ENCODE measurements at places on chromosomes 7 and 10.

DNA sequence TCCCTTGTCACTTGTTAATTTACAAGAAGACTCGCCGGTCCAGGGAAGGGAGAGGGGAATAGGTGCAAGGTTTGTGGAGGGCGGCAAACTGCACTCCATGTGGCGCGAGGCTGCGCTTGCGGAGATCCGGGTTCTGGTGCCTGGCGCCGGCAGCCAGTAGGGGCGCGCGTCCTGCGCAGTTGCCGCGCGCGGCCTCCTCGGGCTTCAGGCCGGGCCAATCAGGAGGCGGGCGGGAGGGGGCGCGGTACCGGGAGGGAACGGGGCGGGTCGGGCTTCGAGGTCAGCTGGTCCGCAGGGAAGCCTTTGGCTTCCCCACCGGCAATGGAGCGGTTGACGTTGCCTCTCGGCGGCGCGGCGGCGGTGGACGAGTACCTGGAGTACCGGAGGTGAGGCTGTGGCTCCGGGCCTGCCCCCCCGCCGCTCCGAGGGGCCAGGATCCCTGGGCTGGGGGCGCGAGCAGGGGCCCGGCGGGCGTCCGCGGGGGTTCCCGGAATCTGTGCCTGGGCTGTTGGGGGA, at the start of gene FAM221A:
Gene FAM221A, plus strand, starts transcription at position 302 of the 516 bp plus-strand sequence. Its CDS starts 20 bp downstream, at position 322.
- DNase-seq: peak; percentile 92

DNA sequence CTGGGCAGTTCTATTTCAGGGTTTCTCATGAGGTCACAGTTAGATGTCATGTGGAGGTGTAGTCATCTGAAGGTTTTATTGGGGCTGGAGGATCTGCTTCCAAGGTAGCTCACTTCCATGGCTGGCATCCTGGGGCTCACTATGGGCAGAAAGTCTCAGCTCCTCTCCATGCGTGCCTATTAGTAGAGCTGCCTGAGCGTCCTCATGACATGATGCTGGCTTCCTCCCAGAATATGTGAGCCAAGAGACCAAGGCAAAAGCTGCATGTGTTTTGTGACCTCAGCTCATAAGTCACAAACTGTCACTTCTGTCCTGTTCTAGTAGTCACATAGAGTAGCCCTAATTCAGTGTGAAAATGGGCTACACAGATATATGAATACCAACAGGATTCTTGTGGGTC, 524.4 kb downstream of the SUGCT start:
- DNase-seq: no peak

DNA sequence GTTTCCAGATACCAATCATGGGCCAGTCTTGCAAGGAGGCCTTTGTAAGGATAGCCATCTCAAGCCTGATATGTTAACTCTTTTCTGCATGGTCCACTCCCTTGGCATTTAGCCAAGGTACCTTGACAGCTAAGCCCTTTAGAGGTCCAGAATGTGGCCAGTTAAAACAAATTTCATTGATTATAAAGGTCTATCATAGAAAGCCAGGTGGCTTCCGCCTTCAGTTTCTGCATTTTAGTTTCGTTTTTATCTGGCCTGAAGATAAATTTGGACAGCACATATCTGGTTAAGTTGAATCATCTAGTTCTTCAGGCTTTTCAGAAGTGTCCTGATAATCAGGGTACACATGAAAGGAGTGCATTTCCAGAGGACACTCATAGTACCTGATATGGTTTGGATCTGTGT, 30.7 kb downstream of the ANKIB1 start:
- peak; percentile 68 for DNase-seq

GRCh38 chr7:37445064-37445723, 3.5 kb downstream of the ELMO1 start:
- no peak for DNase-seq

GRCh38 chr10:125431149-125431548, 251.8 kb downstream of the TEX36 start:
- DNase-seq: no peak

DNA sequence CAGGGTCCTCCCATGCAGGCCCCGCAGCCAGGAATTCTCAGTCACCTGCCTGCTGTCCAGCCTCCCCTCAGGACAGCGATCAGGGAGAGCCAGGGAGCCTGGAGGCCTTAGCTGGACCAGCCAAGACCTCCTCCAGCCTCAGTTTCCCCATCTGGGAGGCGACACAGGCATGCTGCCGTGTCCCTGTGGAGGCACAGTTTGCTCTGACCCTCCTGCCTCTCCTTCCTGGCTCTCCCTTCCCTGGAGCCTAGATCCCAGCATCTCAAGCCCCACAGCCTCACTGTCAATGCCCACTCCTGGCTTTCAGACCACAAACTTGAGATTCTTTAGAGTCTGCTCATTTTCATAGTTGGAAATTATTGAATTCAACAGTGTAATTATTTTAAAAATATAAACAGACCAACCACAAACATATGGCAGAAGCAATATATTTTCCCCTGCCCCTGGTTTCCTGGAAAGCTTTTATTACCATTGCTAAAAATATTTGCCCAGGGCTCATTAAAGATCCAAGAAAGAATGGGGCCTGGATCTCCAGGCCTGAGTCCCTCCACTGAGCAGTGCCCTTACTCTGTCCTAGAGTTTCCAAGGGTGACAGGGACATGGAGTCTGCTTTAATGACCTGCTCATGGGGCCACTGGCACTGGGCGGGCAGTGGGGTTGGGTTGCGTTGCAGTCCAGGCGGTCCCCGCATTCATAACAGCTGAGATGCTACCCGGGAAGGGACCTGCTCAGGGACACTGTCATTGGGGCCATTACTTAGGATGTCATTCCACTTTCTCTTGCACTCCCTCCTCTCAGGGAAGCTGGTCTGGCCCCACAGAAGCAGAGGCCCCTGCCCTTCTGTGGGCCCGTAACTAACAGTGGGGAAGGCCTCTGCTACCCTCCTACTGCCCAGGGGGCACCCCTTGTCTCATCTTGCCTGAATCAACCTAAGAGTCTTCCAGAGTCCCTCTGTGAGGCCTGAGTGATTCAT, 81.6 kb upstream of the CHST15 start:
- DNase-seq: no peak

- no peak for DNase-seq
Measured at GRCh38 chr7:92735707-92736106, 100.7 kb downstream of the CDK6 start.

- DNase-seq: no peak
Measured at GRCh38 chr7:154777489-154777888, 225.4 kb downstream of the PAXIP1 start.

DNA sequence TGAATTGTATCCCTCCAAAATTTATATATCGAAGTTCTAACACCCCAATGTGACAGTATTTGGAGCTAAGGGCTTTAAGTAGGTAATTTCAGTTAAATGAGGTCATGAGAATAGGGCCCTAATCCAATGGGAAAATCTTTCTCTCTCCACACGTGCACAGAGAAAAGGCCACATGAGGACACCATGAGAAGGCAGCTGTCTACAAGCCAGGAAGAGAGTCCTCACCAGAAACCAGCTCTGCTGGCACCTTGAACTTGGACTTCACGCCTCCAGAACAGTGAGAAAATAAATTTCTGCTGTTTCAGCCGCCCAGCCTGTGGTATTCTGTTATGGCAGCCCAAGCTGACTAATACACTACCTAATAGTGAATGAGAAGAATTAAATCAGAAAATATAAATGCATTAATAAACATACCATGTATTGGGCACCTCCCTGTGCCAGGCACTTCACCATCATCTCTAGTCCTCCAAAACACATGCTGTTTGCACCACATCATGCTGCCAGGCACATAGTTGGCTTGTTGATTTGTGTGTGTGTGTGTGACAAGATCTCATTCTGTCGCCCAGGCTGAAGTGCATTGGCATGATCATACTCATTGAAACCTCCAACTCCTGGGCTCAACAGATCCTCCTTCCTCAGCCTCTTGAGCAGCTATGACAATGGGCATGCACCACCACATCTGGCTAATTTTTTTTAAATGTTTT, 9.1 kb upstream of the TOMM7 start:
- no peak for DNase-seq

- DNase-seq: peak; percentile 90
Measured at GRCh38 chr10:14556285-14556956, 218.3 kb downstream of the FAM107B start.

GRCh38 chr10:62632071-62632809, 172.3 kb upstream of the ADO start:
- DNase-seq: peak; percentile 88

GRCh38 chr10:122221958-122222357, 49.1 kb upstream of the BTBD16 start:
- no peak for DNase-seq

DNA sequence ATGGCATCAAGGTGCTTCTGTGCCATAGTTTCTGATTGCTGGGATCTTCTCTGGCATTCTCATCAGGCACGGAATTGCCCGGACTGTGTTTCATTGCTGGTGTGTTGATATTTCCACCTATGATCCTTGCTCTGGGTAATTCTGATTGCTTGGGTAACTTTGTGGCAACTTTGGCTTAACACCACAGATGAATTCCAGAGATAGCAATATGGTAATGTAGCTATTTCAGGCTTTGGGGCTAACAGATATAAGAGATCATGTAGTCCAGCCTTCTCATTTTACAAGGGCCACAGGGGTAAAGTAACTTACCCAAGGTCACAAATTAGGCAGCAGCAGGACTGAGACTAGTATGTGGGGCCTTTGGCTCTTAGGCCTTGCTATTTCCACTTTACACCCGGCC, 53.9 kb upstream of the PLPP4 start:
- DNase-seq: no peak

- no peak for DNase-seq
Measured at GRCh38 chr7:128737867-128738385, 1.2 kb upstream of the CALU start.

DNA sequence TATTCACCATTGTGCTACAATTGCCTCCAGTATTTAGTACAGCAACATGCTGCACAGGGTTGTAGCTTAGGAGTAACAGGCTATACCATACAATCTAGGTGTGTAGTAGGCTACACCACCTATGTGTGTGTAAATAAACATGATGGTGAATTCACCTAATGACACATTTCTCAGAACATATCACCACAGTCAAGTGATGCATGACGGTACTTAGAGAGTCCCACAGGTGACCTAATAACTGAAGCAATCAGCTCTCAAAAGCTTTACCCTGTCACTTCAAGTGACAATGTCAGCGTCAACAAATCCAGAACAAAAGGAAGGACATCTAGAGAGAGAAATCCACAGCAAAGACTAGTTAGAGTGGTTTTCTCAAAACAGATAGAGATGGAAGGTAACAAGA, 38.8 kb downstream of the CCNJ start:
- DNase-seq: peak; percentile 19

DNA sequence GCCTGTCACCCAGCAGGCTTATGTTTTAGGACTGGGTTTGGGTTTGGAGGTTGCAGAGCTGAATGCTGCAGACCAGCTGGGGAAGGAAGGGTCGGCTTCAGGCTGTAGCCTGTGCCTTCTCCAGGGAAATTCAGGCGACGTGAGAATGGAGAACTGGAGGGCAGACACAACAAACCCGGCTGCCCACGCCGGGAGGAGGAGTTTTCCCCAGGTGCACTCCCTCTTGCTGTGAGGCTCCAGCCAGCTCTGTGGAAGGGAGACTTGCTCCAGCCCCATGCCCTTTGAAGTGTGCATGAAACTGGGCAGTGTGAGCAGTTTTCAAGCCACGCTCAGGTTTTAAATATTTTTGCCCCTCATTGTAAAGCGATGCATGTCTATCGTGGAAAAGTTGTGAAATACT, 279.1 kb downstream of the CCSER2 start:
- no peak for DNase-seq

DNA sequence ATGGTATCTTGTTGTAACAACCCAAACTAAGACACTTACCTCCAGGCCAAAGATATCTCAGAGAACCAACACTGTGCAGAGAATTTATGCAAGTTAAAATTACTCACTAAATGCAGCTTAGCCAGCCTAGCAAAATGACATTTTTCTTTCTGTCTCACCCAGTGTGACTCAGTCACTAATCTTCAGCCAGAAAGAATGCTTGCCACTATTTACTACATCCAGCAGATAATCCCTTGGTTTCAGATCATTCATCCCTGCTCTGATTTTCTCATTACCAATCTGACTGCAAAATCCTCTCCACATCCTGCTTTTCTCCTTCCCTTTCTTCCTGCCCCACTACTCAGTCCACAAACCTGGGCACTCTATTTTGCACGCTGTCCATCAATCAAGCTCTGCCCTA, 93.5 kb upstream of the NEBL start:
- no peak for DNase-seq

- no peak for DNase-seq
Measured at GRCh38 chr7:94145602-94146001, 141.4 kb upstream of the BET1 start.

GRCh38 chr10:114996542-114996941, 58.5 kb downstream of the TRUB1 start:
- DNase-seq: no peak

DNA sequence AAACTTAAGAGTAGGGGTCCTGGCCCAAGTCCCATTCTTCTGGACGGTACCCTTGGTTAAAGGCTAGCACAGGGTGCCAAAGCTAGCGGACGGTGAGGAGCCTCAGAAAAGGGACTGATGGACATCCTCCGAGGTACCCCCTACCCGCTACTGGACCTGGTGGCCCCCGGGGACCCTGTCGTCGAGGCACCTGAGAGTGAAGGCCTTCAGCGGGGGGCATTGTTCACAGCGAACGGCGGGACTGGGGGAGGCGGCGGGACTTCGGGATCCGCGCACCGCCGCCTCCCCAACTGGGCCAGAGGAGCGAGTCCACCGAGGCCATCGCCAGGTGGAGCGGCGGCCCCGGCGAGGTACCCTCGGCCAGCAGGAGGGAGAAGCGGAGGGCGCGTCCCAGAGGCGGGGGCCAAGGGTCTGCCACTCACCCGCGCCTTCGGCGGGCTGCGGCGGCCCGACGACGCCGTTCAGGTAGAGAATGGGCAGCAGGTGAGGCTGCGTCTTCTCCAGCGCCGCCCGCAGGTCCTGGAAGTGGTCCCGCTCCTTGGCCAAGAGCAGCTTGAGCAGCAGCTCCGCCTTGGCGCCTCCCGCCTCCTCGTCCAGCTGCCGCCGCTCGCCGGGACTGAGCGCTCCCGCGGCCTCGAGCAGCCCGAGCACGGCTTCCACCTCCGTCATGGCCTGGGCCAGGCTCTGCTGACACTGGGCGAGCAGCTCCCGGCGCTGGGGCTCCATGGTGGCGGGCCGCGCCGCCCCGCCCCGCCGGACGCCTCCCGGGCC, 575 bp downstream of the DLG5 start:
- peak; percentile 55 for DNase-seq

- peak; percentile 33 for DNase-seq
Measured at GRCh38 chr10:6755781-6756460, 175.8 kb upstream of the PRKCQ start.

DNA sequence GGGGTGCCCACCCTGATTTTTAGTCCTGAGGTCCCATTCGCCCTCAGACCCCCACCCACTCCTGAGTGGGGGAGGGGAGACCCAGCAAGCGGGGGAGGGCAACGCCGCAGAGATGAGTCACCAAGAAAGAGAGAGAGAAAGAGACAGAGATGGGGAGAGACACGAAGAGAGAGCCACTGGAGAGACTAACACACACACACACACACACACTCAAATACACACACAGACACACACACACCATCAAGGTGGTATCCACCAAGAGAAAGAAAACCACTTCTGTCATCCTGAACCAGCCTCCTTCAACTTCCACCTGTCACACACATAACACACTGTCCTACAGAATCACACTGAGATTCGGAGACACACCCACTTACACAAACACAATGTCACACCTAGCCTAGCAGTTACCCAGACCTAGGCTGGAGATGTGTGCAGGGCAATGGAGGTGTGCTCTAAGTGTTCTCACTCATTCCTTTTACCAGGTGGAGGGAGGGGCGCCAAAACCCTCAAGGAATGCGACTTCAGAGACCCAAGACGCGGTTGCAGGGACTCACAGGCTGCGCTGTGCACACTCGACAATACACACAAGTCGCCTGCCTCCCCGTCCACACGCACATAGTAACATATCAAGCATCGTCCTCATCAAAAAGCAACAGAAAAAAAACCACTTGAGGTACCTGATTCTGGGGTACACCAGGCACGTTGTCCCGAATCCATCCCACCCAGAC, 3.9 kb upstream of the VGF start:
- no peak for DNase-seq

- DNase-seq: peak; percentile 98
Measured at GRCh38 chr7:102306916-102307677, 20.4 kb downstream of the SH2B2 start.
